ENCODE measurements at places on chromosomes 13 and 19. TPM values are rescaled to one million over a fixed set of nuclear protein-coding genes. Genes with fewer than 3 reads are reported as not detected.

SHISA7 gene
- total RNA-seq: not detected

CD79A gene
- 0.36 TPM for total RNA-seq

POGLUT2 gene
- 37.3 TPM for total RNA-seq

CYSLTR2 gene
- not detected for total RNA-seq

ZNF471 gene
- 0.02 TPM for total RNA-seq

KLK12 gene
- not detected for total RNA-seq

BRSK1 gene
- total RNA-seq: 15.3 TPM

CRLF1 gene
- total RNA-seq: 15.3 TPM

SPRED3 gene
- total RNA-seq: 4.6 TPM

KL gene
- total RNA-seq: 0.05 TPM

PGLYRP2 gene
- total RNA-seq: not detected

ANGPTL8 gene
- not detected for total RNA-seq

TMPRSS9 gene
- total RNA-seq: 0.15 TPM

TTC9B gene
- total RNA-seq: not detected

PCSK4 gene
- total RNA-seq: 3.9 TPM

CCDC124 gene
- 77.4 TPM for total RNA-seq

STXBP2 gene
- total RNA-seq: 10.2 TPM

ZNF610 gene
- 4.5 TPM for total RNA-seq

TIMM44 gene
- total RNA-seq: 68.0 TPM

PLEKHJ1 gene
- 42.4 TPM for total RNA-seq

DKKL1 gene
- 1.5 TPM for total RNA-seq

PRODH2 gene
- total RNA-seq: not detected

LGALS7B gene
- not detected for total RNA-seq

ZMYM5 gene
- total RNA-seq: 14.0 TPM

C1QTNF9B gene
- not detected for total RNA-seq

GMIP gene
- 18.3 TPM for total RNA-seq

All from chondrocyte (in vitro differentiated cells).